NCI-H2029 treated with DMSO at 0.1 percent for 48 hours (cell line): ENCODE measurements at places on chromosomes 2 and 18.

GRCh38 chr2:183172220-183172887 is 48.1 kb downstream of the NUP35 start:
- no peak for DNase-seq

DNA sequence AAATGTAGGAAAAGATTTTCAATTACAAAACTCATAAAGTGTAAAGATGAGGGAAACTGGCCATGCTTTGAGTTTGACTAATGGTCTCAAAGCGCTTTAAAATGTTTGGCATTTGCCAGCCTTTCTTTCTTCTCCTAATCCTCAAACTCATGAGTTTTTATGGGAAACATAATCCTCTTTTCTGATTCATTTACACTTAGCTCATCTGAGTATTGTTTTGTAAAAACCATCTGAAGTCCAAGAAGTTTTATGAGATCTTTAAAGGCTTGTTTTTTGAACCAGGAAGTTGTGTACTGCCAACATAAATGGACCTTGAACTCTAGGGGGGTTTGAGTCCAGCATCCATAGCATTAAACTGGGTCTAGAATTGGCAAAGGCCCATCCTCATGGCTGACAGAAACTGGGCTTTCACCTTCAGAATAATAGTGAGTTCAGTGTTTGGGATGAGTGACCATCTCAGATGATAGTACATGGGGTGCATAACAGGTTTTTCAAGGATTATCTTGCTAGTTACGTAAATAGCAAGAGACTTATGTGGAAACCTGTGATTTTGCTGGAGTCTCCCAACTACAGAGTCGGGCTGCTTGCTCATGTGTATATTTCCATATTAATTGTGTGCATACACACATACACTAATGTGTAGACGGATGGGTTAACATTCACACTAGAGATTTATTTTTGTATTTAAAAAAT is 3.8 kb upstream of the LTBP1 start:
- DNase-seq = no peak

DNA sequence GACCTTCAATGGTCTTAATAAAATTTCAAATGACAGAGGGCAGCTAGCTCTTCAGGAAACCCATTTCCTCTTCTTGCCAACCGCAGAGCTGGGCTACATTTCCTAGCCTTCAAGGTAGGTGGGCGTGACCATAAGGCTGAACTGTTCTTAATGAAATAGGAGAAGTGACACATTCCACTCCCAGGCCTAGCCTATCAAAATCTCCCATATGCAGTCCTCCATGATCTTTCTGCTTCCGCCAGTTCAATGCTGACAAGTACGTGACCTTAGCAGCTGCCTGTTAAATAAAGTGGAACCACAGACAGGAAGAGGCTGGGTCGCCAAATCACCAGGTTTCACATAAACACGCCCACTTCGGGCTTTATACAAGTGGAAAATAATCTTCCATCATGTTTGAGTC is 13.2 kb downstream of the SERPINE2 start:
- DNase-seq = no peak

GRCh38 chr2:85444629-85445172 is 26.2 kb downstream of the SH2D6 start:
- no peak for DNase-seq

DNA sequence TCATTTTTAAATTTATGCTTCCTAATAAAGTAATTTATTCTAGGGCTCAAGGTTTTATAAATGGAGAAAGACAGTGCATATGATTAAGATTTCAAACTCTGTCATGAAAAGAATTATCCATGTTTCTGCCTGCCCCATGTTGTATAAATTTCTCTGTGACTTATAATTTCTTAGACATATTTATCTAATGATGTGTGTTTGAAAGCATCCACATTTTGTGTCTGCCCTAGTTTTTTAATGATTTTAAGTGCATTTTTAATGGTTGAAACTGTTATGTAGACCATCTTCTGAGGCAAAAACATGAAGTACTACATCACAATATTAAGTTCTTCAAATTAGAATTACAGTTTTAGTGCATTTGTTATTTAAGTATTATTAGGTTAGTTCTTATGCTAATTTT is 71.2 kb downstream of the PTPRM start:
- DNase-seq = no peak

DNA sequence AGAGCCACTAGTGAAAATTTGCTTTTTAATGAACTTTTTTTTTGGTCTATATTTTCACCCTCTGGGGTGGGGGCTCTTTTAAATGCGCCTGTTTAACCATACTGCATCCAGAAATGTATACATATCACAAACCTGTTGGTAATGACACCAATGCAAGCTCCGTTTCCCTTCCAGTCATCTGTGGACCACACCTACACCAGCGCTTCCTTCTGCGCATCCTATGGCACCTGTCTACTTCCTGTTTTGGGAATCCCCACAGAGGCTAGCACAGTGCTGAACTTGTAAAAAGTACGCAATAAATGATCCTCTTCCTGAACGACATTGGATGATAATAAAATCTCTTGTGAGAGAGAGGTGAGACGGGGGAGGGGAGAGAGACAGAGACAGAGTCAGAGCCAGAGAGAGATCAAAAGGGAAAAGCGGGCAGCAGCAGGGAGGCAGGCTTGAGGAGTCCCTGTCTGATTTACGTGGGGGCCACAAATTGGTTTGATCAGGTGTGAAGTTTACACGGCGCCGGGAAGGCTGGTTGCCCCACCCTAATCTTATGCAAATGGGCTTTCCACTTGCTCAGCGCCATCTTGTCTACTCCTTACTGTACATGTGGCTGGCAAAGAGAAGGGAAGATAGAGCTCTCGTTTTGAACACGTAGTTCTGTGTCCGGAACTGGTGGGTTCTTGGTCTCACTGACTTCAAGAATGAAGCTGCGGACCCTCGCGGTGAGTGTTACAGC is 38.1 kb upstream of the SLC38A11 start:
- DNase-seq = no peak

DNA sequence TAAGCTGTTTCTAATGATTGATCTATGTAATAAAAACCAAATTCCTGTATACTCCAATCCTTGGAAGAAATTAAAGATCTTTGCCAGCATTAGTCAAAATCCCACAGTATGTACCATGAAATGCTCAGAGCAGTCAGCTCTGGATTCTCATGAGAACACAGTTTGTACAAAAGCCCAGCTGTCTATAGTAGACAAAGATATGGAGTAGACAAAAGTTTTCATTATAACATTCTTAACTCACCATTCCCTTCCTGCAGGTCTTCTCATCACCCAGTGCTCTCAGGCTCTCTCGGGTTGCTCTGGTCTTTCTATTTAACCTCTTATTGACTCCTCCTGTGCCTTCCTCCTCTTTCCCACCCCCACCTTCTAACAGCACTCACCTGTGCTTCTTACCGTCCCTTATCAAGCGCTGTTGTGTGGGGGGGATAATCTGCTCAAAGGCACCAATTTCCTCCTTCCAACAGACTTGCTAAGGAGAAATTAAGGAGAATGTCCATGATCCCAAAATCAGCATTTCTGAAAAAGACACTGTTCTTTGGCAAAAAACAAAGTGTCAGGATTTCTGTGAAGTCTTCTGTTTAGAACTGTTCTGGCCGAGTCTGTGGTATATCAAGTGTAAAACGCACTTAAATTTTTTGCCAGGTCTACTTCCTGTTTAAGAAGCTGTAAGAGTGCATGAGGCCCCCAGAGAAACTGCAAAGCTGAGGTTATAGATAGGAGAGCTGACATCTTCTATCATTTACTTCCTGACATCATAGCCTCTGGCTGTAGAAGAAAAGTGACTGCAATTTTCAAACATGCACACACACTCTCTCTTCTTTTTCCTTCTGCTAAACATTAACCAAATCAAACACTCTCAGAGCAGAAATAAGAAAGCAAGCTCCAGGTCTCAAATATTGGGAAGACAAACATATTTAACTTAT is 144.1 kb downstream of the EVA1A start:
- no peak for DNase-seq

DNA sequence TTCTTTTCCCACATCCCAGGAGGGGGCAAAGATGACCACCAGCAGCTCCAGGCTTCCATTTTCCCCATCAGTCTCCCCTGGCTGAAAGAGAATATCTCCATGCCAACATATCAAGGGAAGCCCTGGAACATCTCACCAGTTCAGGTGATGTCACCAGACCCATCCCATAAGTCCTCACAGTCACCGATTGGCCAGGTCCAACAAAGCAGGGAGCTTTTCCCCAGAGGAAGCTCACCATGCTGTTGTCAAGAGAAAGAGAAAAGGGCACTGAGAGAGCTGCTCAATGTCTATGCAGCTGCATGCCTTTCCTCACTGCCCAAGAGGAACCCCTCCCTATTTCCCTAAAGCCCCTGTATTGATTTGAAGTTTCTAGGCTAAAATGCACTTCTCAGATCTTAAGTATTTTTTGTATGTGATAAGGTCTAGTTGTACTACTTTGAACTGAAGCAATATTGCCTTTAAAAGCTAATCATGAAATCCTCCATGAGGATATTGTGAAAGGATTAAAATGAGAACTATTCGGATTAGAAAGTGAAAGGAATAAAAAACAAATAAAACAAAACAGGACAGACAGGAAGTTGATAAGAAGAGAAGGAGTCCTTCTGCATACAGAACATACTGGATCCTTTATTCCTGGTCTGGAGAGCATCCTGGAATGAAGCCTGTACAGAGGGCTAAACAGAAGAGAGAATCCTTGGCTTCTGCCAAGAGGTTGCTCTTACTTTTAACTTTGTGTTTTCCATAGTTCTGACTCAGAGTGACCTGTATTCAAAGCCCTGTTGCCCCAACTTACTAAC is 45.2 kb upstream of the CTIF start:
- peak; percentile 16 for DNase-seq

GRCh38 chr2:128363934-128364361 is 45.3 kb upstream of the HS6ST1 start:
- DNase-seq = no peak

DNA sequence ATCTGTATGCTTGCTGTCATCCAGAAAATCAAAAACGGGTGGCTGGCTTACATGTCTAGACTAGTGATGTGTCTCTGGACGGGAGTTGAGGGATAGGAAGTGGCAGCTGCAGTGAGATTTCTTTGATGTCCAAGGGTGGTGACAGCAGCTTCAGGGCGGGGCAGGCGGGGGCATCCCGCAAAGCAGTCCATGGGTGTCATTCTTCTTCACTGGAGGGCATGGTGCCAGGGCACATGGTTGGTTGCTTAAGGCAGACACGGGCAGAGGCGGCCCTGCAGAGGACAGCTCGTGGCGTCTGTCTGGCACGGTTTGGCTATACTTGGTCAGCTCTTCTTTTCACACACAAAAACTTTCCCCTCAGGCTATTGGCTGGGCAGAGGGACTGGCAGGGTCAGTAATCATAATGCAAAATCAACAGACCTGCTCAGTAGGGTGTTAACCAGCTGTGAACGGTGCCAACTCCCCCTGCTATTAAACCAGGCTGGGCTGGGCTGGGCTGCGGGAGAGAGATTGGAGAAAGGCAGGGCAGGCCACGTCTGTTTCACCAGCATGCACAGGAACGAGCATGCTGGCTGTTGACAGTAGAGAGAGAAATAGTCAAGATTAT is 63.7 kb downstream of the COL4A3 start:
- DNase-seq = no peak

DNA sequence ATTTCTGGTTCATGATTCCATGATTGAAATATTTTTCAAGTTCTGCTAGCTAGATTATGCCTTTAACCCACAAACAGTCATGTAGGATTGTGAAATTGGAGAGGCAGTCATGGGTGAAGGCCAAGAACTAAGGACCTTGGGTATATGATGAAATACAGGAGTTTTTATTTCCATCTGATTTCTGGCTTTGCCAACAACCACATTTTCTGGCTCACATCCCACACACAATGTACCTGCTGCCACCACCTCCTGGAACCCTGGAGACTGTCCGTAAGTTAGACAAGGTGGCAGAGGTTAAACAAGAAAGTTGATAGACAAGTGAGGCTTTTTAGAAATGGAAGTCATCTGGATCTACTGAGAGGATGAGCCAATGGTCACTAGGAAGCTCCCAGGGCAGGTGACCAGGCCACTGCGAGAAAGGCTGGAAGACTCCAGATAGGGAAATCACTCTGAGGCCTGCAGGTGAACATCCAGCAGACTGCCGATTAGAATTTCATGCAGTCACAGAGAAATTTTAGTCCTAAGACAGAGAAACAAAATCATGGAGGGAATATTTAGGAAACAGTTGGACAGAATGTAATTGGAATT is 402.0 kb downstream of the ALK start:
- no peak for DNase-seq

- no peak for DNase-seq
Observed at GRCh38 chr2:187228986-187229385, 219.1 kb downstream of the CALCRL start.

- peak; percentile 28 for DNase-seq
Observed at GRCh38 chr2:54871457-54872107, 148.1 kb downstream of the EML6 start.

GRCh38 chr18:28459587-28459986 is 282.7 kb upstream of the CDH2 start:
- no peak for DNase-seq

GRCh38 chr2:10033251-10034006 is 9.9 kb upstream of the KLF11 start:
- no peak for DNase-seq

DNA sequence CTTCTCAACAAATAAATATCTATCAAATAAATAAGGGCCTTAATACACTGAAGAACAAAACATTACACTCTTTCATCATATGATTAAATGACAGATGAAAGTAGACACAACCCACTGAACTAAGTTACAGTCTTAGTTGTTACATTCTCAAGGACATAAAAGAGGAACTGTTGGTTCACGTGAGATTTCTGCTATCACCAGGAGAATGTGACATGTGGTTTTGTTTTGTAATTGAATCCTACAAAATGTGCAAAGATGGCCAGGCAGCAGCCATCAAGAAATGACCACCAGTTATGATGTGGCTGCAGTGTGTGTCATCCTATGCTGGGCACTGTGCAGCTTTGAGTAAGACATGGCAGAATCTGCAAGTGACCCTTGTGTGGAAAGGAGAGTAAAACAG is 310.6 kb upstream of the PIK3C3 start:
- DNase-seq = no peak

DNA sequence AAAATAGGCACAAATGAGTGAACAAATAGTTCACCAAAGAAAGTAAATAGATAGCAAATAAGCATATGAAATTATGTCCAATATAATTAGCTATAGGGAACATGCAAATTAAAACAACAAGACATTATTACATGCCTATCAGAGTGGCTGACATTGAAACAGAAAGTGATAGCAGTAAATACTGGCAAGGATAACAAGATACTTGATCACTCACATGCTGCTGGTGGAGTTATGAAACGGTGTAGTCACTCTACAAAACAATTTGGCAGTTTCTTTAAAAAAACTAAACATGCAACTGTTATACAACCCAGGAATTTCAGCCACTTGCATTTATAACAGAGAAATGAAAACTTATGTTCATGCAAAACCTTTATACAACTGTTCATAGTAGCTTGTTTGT is 439.2 kb upstream of the ACVR2A start:
- no peak for DNase-seq

- no peak for DNase-seq
Observed at GRCh38 chr2:138922973-138923563, 142.9 kb upstream of the NXPH2 start.

GRCh38 chr2:72619626-72620025 is 206.2 kb downstream of the EXOC6B start:
- DNase-seq = no peak

GRCh38 chr2:226180281-226180884 is 619.2 kb downstream of the IRS1 start:
- no peak for DNase-seq
